Naive B cell (primary cell): ENCODE measurements at places on chromosomes 5 and 9. TPM values are rescaled to one million over a fixed set of nuclear protein-coding genes. Genes with fewer than 3 reads are reported as not detected.

DNA sequence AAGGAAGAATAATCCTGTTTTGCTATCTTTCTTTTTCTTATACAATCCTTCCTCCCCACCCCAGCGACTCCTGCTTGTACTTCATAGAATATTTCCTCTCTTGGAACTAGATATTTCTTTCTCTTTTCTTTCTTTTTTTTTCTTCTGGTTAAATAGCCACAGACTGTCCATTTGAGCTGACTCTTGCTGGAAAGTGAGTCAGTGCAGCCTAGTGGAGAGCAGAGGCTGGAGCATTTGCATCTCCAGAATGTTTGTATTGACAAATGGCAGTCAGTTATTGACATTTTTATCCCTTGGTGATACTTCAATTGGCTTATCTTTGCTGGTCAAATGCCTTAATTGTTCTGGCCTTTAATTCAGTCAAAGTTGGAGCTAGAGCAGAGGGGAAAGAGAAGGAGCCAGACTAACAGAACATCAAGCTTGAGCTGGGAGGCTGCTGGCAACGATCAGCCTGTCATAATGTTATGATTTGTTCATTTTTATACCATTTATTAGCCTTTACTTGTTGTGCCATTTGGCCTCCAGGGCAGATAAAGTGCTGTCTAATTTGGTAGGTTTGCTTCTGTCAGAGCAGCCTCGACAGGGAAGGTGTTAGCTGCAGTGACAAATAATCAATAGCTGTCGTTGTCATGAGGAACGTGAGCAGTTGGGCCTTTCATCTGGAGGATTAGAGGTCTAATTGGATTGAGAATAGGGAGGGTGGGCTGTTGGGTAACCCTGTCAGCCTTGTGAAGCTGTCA is 69.0 kb downstream of the INVS start:
- DNase-seq = no peak

Gene MCC
- polyA plus RNA-seq = not detected

Gene MRPL41
- polyA plus RNA-seq = 21.6 TPM

DNA sequence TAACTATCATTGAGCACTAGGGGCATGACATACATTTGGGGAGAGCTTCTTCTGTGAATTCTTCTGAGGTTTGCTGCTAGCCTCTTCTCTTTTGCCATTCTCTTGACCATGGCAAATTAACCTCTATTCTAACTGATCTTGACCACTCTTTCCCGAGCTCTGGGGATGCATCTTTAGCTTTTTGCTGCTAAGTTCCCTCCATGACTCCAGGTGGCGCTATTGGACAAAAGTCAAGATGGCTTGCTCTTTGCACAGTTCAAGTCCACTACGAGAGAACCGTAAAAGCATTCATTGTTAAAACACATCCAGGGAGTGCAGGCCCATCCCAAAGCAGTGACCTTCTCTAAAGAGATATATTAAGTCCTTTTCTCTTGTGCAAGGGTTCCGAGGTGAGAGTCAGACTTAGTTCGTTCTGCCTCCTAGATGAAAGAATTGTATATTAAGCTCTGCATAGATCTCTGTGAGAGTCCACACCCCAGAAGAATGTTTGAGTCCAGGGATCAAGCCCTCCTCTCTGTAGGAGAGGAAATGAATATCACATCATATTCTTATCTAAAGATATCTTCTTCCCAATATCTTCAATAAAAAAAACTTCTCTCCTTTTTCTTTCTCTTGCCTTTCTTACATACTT is 1152.9 kb upstream of the CDH6 start:
- no peak for DNase-seq

GRCh38 chr5:38799556-38800377 is 46.0 kb upstream of the OSMR start:
- no peak for DNase-seq

DNA sequence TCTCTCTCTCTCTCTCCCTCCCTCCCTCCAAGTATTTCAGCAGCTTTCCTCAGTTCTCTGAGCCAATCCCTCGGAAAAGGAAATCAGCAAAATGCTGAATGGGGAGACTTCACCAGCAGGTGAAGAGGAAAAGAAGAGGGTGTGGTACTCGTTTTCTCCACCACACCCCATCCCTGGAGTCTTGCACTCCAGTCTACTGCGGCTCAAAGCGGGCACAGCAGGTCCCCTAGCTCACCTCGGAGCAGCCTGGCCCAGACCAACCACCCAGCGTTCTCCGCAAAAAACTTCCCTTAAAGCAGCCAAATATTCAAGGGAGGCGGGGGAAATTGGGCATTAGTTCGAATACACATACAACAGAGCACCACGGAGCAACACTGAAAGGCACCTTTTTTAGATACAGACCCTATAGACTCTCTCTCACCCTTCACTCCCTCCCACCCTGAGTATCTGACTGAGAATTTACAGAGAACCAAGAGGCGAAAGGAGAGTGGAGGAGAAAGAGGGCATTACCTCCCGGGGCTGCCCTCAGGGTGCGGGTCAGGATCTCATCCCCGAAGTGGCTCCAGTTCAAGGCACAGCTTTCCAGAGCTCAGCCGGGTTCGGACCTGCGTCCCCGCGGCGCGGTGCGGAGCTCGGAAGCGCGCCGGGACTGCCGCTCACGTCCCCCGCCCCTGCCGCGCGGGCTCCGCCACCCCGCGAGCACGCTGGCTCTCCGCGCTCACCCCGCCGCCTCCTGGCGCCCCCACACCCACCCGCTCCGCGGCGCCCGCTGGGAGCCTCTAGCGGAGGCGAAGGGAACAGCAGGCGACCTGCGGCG is 1638.5 kb upstream of the C9orf72 start:
- DNase-seq = no peak

GRCh38 chr5:78755822-78756429 is 107.4 kb upstream of the LHFPL2 start:
- DNase-seq = no peak

Gene EIF4E1B
- not detected for polyA plus RNA-seq

Gene OBP2B
- not detected for polyA plus RNA-seq

DNA sequence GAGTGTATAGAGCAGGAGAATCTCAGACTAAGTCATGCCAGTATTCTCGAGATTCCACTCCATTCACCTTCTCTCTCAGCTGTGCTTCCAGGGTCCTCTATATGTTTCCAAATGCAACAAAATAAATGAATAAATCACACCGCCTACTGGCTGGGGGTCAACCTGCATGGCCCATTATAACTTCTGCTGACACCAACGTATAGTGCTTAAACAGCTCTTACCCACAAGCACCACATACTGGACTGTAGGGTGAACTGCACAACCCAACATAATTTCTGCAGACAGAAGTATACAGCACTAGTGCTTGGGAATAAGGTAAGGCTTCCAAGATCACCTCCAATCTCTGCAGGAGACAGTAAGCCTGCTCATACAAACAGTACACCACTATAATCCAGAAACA is 33.1 kb upstream of the HTR4 start:
- no peak for DNase-seq

DNA sequence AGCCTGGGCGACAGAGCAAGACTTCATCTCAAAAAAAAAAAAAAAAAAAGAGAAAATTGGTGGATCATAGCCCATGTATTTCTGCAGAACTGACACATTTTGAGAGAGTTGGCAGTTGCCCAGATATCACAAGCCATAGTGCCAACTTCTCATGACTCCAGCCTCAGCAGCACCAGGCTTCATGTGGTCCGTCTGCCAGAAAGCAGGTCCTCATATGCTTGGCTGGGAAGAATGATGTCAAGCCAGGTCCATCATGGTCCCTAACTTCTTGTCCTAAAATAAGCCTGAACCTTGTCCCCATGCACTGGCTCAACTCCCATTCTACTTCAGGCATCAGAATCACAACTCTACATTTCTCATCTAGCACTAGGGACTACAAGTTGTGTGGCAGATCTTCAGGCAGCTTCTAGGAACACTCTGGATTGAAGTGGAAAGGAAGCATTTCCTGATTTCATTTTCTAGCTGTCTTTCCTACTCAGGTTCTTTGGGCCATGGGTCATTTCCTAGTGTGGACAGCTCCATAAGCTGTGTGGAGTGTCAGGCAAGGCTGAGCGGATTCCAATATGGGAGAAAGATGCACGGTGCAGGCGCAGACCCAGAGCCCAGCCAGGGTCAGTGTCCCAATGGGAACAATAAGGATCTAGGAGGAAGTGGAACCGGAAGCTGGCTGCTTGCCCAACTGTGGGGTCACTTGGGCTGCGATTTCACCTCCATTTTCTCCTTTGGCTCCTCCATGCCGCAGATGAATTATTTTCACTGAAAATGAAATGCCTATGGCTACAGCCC is 90.1 kb downstream of the LMNB1 start:
- DNase-seq = no peak

Gene EMB
- polyA plus RNA-seq = 106 TPM

GRCh38 chr5:96997265-96997859 is 61.5 kb downstream of the LNPEP start:
- DNase-seq = peak; percentile 24

Gene PLCXD3
- not detected for polyA plus RNA-seq

DNA sequence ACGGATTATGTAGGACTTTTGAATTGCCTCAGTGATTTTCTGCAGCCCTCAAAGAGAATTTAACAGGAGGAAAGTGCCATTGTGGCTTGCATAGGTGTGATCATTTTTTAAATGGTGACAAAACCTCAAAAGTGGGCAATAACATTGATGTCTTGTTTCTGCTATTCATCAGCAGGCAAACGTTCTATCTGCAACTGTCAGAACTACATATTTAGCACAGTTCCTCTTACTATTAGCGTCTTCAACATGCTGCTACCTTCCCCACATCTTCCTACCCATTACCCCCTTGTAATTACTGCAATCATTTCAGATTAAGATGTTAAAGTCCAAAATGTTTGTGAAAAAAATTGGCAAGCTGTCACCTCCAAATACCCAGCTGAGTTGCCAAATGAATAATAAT is 254.6 kb downstream of the SMARCA2 start:
- no peak for DNase-seq

Gene ZNF782
- 2.7 TPM for polyA plus RNA-seq

- no peak for DNase-seq
Measured at GRCh38 chr5:122352331-122352730, 40.3 kb downstream of the SNCAIP start.

DNA sequence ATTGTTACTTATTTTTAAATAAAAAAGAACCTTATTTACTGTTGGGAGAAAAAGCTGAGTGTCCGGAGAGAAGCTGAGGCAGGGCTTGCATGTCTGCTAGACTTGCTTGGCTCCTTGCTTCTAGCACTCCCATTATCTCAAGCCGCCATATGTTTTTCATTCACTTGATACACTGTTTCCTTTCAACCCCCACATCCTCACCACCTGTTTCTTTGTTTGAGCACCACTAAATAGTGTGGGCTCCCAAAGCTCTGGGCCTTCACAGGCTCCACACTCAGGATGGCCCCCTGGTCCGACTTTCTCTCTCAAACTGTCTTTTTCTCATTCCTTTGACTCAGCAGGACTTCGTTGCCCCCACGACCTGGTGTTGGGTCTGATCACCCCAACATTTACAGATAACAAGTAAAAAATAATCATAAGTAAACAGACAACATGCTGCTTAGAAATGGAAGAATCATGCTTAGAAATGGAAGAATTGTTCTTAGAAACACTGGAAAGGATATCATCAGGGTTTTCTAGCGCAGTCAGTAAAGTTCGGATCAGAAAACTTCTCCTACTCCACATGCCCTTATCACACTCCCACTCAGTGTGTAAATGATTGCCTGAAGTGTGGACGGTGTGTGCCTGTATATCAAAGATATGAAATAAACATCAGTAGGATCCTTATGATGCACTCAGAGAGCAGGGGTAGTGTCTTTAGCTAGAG is 58.5 kb downstream of the APTX start:
- DNase-seq = no peak

DNA sequence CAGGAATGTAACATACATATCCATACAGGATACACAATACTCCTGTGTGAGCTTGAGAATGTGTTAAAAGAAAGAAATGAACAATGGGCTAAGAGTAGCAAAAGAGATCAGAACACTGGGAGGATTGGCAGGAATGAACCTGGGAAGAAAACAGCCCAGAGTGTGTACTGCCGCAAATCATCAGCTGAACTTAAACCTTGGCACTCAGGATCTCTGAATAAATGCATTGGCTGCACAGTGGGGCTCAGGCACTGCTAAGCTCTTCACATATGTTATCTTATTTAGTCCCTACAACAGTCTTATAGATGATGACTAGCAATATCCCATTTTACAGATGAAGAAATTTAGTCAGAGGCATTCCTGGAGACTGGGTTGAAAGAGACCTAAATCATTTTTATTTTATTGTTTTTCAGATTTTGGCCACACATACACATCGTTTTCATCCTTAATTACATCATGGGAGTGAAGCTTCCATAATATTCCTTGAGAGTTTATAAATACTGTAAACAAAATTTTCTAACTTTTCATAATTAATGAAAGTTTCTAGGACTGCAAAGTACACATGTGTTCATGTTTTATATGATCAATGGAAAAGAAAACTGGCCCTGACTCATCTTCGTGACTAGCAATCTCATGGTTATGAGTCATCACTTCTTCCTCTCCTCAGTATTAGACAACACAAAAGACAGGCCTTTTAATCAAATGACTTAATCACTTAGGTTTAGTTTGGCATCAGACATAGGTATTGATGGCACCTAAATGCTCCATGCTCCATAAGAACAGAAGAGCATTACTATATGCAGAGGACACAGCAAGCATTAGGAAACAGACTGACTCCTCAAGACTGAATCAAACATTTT is 59.2 kb downstream of the CDH18 start:
- no peak for DNase-seq

Gene RPP25L
- polyA plus RNA-seq = 36.8 TPM

DNA sequence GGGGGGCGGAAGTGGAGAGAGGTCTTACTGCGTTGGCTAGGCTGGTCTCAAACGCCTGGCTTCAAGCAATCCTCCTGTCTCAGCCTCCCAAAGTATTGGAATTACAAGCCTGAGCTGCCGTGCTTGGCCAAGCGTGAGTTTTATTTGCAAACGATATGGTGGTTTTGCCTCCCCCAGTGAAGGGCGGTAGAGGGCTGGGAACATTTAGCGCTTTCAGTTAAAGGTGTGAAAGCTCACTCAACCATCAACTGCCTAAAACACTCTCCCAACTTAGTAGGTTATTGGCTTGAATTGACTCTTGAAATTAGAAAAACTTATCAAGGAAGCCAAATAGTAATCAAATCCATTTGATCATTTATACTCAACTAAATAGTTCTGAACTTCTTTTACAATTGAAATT is 156.3 kb downstream of the ESM1 start:
- no peak for DNase-seq

GRCh38 chr5:72035831-72036230 is 71.4 kb upstream of the MAP1B start:
- DNase-seq = no peak

DNA sequence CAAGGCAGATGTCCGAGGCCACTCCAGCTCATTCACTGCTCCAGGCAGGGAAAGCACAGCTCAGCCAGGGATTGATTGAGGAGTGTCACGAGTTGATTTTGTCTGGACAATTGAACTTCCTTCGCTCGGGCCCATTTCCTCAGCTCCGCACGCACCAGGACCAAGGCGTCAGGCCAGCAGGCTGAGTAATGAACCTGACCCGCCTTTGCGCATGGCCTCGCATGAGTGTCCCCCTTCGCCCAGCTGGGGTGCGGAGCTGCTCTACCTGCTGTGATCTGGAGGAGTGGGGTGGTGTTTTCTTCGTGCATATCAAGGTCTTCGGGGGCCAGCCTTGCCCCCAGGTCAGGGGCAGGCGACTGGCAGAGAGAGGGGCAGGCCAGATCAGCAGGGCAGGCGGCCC is 44.0 kb downstream of the VAV2 start:
- no peak for DNase-seq

Gene LRRC14B
- not detected for polyA plus RNA-seq

Gene TLX3
- not detected for polyA plus RNA-seq

GRCh38 chr5:43543434-43543833 is 13.4 kb downstream of the PAIP1 start:
- no peak for DNase-seq

GRCh38 chr9:13083963-13084528 is 195.4 kb downstream of the MPDZ start:
- DNase-seq = no peak

GRCh38 chr9:136336156-136336870 is 9.0 kb downstream of the GPSM1 start:
- DNase-seq = no peak
